ENCODE measurements at places on chromosomes 7 and 10.

GRCh38 chr7:840001-840600 is 7.8 kb downstream of the SUN1 start:
- DNase-seq = no peak

DNA sequence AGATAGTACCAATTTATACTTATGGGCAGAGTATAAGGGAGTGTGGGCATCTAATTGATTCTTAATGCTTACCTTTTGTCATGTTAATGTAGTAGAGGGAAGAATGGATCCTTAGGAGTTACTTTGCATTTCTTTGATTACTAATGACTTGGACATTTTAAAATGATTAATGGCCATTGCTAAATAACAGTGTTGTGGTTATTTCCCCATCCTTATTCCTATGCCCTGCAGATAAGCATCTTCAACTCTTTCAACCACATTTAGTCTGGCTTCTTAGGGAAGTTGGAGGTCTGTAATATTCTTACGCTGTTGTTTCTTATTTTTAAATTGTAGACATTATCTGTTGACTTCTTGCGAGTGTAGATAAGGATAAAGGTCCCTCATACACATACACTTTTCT is 37.2 kb downstream of the KAT6B start:
- DNase-seq = no peak

DNA sequence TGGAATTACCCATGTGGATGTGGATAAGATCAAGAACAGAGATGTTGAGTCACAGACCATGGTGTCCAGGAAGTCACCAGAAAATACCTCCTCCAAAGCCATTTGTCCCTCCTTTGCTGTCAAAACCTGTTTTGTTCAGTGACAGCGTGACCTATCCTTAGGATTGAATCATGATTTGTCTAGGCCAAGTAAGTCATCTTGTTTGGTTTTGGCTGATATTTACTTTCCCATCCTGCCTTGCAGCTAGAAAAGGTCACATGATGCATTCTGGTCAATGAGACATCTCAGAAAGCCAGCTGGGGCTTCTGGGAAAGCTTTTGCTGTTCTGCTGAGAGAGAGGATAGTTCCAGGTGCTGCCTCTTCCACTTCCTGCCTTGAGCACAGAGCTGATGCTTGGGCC is 225.3 kb upstream of the ZMIZ1 start:
- no peak for DNase-seq

DNA sequence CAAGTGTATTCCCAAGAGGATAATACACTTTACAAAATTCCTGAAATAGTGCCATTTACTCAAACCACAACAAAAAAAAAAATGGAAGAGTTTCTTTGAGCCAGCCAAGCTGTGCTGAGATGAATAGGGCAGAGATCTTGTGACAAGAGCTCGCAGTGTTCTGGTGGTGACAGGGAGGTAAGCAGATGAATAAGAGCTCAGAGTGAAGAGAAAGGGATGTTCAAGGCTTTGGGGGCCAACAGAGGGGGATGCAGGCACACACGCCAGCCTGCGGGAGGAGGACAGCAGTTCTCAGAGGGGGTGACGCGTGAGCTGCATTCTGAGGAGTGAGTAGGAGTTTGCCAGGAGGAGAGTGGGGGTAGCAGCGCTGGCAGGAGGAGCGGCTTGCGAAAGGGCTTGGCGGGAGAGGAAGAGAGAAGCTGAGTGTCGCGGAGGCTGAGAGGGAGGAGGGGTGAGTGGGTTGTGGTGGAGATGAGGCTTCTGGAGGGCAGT is 194.4 kb upstream of the IMMP2L start:
- peak; percentile 12 for DNase-seq
